Thoracic aorta (tissue), 2 donors: ENCODE measurements at places on chromosomes 11 and 22. TPM values are rescaled to one million over a fixed set of nuclear protein-coding genes. Genes with fewer than 3 reads are reported as not detected.

The IGSF9B gene
- total RNA-seq: 67.1 TPM

The CLTCL1 gene
- total RNA-seq: 5.3 TPM

The CRYAB gene
- 387 TPM for total RNA-seq

The SCUBE1 gene
- 6.0 TPM for total RNA-seq

The LIN7C gene
- total RNA-seq: 26.9 TPM

The PHOX2A gene
- total RNA-seq: not detected
